ENCODE measurements at places on chromosomes 11 and 22.

GRCh38 chr22:35930933-35931332 is 97.7 kb downstream of the RBFOX2 start:
- no peak for DNase-seq

- DNase-seq, result no peak
Observed at GRCh38 chr22:50257451-50258360, 3.8 kb downstream of the MAPK12 start.

DNA sequence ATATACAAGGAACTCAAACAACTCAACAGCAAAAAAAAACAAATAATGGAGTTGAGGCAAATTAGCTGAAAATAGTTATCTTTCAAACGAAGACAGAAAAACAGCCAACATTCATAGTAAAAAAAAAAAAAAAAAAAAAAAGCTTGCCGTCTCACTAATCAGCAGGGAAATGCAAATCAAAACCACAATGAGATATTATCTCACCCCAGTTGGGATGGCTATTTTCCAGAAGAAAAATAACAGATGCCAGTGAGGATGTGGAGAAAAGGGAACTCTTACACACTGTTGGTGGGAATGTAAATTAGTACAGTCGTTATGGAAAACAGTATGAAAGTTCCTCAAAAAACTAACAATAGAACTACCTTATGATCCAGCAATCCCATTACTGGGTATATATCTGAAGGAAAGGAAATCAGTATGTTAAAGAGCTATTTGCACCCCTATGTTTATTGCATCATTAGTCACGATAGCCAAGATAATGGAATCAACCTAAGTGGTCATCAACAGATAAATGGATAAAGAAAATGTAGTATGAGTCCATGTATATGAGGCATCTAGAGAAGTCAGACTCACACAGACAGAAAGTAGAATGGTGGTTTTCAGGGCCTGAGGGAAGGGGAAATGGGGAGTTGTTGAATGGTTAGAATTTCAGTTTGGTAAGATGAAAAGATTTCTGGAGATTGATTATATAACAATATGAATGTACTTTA is 56.0 kb downstream of the USP35 start:
- DNase-seq, result no peak

DNA sequence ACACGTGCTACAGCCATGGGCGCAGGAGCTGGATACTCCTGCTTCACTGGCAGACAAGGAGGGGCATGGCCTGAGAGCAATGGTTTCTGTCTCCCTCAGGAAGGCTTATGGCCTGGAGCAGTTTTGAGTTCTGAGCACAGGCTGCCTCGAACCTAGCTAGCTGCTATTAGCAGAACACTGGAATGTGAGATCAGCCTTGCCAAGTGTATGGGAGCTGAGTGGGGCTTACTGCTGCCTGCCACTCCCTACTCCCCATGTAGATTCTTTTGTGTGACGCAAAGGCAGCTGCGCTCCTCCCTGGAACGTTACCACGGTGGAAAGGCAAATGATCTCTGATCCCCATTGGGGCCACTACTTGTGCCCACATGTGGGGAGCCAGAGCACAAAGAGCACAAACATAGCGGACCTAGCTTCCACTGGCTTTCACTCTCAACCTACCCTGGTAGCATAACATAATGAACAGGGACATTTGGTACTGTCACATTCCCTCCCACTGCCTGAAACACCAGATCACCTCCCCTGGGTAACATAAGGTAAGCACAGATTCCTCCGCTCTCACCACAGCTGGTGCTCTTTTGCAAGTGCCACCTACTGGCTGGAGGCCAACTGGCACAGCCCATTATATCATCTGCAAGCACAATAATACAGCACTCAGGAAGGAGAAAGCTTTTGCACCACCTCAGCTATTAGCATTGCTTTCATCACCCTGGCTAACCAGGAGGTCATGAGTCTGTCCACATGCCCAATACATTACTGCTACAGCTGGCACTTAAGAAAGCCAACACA is 84.6 kb upstream of the GUCY1A2 start:
- DNase-seq, result no peak

- no peak for DNase-seq
Observed at GRCh38 chr11:132127900-132128288, 757.5 kb downstream of the NTM start.

- no peak for DNase-seq
Observed at GRCh38 chr11:102879801-102880200, 5.0 kb upstream of the MMP12 start.

GRCh38 chr22:46963672-46964545 is 201.5 kb downstream of the TBC1D22A start:
- no peak for DNase-seq

GRCh38 chr11:32573228-32573627 is 10.4 kb upstream of the EIF3M start:
- no peak for DNase-seq

- no peak for DNase-seq
Observed at GRCh38 chr11:2131371-2132236, 7.6 kb downstream of the IGF2 start.

DNA sequence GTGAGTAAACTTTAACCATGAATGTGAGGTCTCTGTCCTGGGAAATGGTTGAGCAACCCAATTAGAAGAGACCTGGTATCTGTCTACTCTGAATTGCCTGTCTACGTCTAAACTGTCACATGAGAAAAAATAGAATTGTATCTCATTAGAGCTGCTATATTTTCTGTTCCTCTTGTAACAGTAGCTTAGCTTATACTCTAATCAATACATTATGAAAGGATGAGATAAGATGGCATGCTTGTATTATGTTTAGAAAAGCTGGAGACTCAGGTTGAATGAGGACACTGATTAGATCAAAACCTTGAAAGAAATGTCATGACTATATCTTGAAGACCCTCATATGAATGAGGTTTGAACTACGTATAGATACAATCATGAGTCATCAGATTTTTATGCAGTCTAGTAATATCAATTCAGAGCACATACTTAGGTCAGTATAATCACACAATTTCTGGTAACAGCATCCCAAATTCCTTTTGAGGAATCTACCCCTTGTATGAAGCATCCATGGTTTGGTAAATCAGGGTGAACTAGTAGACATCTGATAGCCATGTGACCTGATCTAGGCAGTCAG is 561.5 kb upstream of the CHORDC1 start:
- no peak for DNase-seq

DNA sequence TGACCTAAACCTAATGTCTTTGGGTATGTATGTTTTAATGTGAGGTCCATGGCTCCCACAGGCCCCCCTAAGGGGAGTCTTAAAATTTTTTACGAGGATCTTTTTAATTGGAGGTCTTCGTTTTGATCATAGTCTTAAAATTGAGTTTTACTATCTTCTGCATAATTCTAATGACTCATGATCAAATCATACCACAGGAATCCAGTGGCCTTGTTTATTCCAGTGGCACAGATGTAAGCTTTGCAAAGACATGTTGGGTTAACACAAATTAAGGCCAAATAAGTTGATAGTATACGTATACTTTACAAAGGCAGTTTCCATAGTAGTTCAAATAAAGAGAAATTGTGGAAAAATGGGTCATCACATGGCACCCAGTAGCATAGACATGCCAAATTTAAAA is 33.9 kb upstream of the FJX1 start:
- DNase-seq, result no peak

DNA sequence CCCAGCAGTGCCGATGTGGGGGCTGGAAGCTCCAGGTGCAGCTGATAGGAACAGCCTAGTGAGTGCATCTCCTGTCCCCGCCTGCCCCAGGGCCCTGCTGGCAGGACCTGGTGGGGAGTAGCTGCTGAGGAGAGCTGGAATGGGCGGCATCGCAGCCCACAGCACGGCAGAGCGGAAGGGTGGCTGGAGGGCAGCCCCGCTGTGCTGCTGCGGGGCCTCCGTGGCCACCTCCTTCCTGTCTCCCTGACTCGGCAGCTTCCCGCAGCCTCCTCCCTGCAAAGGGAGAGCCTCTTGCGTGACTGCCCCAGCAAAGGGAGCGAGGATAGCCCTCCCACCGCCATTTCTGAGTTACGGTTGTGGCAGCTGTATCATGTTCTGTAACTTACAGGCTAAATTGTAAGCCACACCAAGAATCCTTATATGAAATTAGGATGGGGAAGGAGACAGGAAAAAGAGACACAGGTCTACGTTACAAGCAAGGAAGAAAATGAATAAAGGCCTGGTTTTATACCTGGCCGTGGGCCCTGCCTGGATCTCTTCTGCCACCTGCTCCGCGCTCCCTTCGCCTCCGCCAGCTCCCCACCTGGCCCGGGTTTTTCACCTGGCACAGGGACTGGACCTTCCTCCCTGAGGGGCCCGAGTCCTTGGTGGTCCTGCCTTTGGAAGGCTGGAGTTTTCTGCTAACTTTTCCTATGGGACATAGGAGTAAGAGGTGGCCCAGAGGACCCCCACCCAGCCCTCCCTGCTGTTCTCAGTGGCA is 10.0 kb downstream of the TPCN2 start:
- DNase-seq, result no peak

GRCh38 chr11:34972892-34973291 is 56.5 kb downstream of the PDHX start:
- DNase-seq, result no peak

DNA sequence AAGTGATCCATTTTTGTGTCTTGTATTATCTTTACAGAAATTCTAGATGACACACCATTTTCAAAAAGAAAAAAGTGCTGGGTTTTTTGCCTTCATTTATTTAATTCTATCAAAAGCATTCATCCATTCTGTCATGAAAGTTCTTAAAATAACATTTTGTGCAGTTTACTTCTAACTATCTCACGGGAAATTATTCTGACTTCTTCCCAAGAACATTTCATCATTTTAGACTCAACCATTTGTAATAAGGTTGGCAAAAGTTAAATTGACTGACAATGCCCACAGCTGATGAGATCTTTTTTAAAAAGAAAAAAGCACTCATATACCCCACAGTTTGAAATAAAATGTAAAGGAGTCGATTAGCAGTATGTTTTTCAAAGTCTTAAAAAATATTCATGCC is 68.5 kb downstream of the SBF2 start:
- no peak for DNase-seq

DNA sequence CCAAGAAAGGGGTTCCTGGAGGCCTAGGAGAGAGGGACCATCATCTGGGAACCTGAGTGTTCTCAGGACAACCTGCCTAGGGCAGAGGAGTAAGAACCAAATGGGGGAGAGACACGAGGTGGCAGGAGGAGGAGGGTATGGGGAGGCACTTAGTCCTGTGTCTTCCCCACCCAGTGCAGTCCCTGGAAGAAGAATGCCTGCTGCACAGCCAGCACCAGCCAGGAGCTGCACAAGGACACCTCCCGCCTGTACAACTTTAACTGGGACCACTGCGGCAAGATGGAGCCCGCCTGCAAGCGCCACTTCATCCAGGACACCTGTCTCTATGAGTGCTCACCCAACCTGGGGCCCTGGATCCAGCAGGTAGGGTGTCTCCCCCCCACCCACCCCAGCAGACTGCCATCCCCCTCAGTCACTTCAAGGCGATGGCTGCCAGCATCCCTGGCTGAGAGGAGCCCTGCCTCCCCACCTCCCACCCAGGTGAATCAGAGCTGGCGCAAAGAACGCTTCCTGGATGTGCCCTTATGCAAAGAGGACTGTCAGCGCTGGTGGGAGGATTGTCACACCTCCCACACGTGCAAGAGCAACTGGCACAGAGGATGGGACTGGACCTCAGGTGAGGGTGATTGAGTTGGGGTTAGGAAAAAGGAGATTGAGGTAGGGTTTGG is 3.7 kb upstream of the INPPL1 start:
- no peak for DNase-seq

GRCh38 chr11:112511271-112511670 is 250.6 kb upstream of the PLET1 start:
- no peak for DNase-seq

Data from D721Med (cell line).